Ascending aorta (tissue), 2 donors: ENCODE measurements at places on chromosomes 7 and 10. TPM values are rescaled to one million over a fixed set of nuclear protein-coding genes. Genes with fewer than 3 reads are reported as not detected.
A peak's percentile ranks its signal among the peaks of the same experiment; 100 is the strongest.

OR6B1 gene
- total RNA-seq = not detected

TAS2R4 gene
- not detected for total RNA-seq

CTAGE8 gene
- not detected for total RNA-seq

- peaks cover 51% of the 10 kb centered on the region for H3K36me3 ChIP-seq
- H3K27me3 ChIP-seq = no peaks in the 10 kb centered on the region
- H3K27ac ChIP-seq = peak overlapping the region; percentile 71
Measured at GRCh38 chr10:69375307-69376151, 41.2 kb downstream of the TACR2 start.

DNA sequence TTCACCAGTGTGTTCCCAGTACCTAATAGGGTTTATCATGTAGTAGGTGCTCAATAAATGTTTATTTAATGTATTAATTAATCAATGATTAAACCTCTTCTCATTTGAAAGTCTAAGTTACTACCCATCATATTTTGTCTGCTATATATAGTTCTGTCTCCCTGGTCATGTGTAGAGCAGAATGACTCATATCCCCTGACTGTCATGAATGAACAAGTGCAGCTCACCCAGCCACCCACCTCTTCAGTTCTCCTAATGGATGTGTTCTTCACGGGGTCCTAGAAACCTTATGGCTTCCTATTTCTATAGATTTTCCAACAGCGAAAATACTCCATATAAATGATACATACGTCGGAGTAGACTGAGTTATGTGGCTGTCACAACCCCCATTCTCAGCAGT is 64.5 kb downstream of the HIF1AN start:
- H3K4me1 ChIP-seq = no peaks in the 10 kb centered on the region
- H3K27me3 ChIP-seq = no peaks in the 10 kb centered on the region
- DNase-seq = no peak
- no peaks in the 10 kb centered on the region for H3K36me3 ChIP-seq
- H3K27ac ChIP-seq = no peak overlapping the region
- no peak overlapping the region for H3K4me3 ChIP-seq
